ENCODE measurements at places on chromosomes 5 and 9. TPM values are rescaled to one million over a fixed set of nuclear protein-coding genes. Genes with fewer than 3 reads are reported as not detected.

GRCh38 chr5:31165729-31166128 is 27.8 kb upstream of the CDH6 start:
- no peak for ATAC-seq

DNA sequence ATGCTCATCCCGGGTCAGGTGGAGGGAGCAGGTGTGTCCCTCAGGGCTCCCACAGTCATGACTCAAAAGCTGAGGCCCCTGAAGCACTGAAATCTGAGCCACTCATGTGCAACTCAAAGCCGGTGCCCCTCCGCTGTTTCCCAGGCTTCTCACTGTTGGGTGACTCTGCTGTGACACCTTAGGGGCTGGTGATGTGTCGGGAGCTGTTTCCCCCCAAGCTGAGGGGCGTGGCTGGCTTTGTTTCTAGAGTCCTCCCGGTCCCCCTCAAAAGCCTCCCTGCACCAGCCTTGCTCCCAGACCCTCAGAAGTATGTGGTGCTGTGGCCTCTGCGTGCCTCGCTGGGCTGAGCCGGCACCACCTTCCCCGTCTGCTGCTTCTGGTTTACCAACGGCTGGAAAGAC is 39.7 kb downstream of the PLPP7 start:
- no peak for ATAC-seq

- peak; percentile 67 for ATAC-seq
These were observed 246.5 kb downstream of the PCSK5 start for GRCh38 chr9:76136986-76137385.

Gene NDST1
- 0.48 TPM for total RNA-seq

Gene PCDHB3
- total RNA-seq, result 0.08 TPM

DNA sequence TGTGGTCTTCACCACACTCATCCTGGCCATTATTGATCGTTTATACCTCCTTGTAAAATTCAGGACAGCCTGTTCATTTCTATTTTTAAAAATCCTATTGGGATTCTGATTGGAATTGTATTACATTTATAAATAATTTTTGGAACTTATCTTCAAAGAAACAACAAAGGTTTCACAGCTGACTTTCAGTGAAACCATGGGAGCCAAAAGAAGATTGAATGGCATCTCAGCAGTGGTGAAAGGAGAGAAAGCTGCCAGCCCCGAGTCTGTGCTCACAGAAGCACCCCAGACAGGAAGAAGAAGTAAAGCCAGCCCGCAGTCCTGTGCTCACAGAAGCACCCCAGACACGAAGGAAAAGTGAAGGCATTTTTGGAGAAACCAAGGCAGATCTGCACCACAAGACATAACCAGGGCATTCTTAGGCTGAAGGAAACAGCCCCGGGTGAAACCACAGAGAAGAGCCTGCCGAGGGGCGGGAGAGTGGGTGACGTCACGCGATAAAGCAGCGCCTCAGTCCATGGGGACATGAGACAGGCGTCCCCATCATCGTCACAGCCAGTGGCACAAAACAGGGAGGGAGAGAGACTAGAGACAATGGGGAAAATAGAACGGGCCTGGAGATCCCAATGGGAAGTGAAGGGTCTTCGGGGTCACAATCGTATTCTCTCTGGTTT is 42.5 kb upstream of the SLC9A3 start:
- no peak for ATAC-seq

DNA sequence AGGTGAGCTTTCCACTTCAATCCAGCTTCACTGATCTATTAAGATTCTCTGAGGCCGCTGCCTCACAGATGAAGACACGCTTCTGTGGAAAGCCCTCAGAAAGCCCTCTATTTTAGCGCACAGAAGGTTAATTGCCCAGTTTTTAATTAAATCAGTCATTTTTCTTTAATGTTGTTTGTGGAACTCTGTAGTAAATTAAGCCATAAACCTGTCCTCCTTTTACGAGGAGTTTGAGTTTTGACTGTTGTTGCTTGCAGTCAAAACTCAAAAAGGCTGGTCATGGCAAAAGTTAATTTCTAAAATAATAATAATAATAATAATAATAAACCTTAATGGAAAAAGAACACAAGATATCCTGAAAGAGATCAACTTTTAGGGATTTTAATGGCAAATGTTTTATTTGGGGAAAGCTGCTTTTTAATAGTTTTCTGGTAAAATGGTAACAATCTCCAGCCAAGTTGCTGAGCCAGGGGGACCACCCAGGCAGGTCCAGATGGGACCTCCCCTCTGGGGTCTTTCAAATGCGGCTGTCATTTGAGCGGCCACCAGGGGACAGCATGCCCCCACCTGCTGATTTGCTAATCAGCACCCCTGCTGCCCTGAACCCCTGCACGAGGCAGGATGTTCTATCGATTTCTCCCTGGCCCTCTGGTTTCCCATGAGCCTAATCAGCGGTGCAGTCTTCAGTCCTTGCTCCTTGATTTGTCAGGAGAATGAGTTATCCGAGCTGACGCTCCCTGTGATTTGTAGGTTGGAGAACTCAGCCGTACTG is 247.2 kb downstream of the FSTL4 start:
- no peak for ATAC-seq

GRCh38 chr9:81499594-81499993 is 189.8 kb downstream of the TLE1 start:
- no peak for ATAC-seq
